Osteoblast (primary cell): ENCODE measurements at places on chromosomes 1 and 21. TPM values are rescaled to one million over a fixed set of nuclear protein-coding genes. Genes with fewer than 3 reads are reported as not detected.

DNA sequence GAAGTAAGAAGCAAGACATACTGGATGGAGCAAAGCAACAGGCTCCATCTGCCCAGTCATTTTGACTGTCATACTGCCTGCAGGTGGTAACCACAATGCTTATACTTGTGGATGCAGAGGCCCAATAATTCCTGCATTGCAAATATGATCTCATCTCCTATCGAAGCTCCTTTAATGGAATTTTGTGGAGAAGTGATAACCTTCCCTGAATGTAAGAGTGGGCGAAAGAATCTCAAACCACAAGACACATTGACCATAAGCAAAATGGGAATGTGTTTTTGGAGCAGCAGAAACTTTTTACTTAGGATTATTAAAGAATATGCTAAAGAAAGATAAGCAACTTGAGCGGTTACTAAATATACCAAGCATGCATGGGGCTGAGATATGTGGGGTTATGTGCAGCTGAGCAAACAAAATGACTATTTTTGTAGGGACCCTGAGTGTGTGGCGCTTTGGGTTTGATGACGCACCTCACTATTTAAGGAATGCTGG lies 77.4 kb upstream of the BACH1 start:
- no peak overlapping the region for H3K4me3 ChIP-seq
- H3K27ac ChIP-seq = peak overlapping the region; percentile 95
- peaks cover 3% of the 10 kb centered on the region for H3K36me3 ChIP-seq
- no peaks in the 10 kb centered on the region for H3K27me3 ChIP-seq
- peaks cover 46% of the 10 kb centered on the region for H3K4me1 ChIP-seq

- H3K4me1 ChIP-seq = peaks cover 29% of the 10 kb centered on the region
- peaks cover 18% of the 10 kb centered on the region for H3K36me3 ChIP-seq
- H3K27ac ChIP-seq = peak overlapping the region; percentile 76
Measured at GRCh38 chr1:10400013-10400412, 1.1 kb downstream of the PGD start.

The KMO gene
- total RNA-seq = under 0.01 and 0.36 TPM in 2 replicates

GRCh38 chr21:36858320-36858957 lies 108.0 kb downstream of the HLCS start:
- peaks cover 17% of the 10 kb centered on the region for H3K4me1 ChIP-seq
- DNase-seq = no peak
- no peak overlapping the region for H3K27ac ChIP-seq
- no peaks in the 10 kb centered on the region for H3K27me3 ChIP-seq
- H3K36me3 ChIP-seq = no peaks in the 10 kb centered on the region
- no peak overlapping the region for H3K4me3 ChIP-seq

- peaks cover 44% of the 10 kb centered on the region for H3K36me3 ChIP-seq
- H3K27me3 ChIP-seq = no peaks in the 10 kb centered on the region
- DNase-seq = no peak
- H3K4me3 ChIP-seq = no peak overlapping the region
- no peaks in the 10 kb centered on the region for H3K4me1 ChIP-seq
Measured at GRCh38 chr1:193077991-193078390, 18.6 kb downstream of the RO60 start.

The LRRC41 gene
- 103 and 104 TPM in 2 replicates for total RNA-seq

GRCh38 chr1:245211761-245212160 lies 57.0 kb downstream of the KIF26B start:
- no peaks in the 10 kb centered on the region for H3K36me3 ChIP-seq
- no peaks in the 10 kb centered on the region for H3K4me1 ChIP-seq
- no peak overlapping the region for H3K27ac ChIP-seq
- no peak for DNase-seq
- peaks cover 3% of the 10 kb centered on the region for H3K27me3 ChIP-seq

The ZNF695 gene
- total RNA-seq = 0.72 and 1.2 TPM in 2 replicates

DNA sequence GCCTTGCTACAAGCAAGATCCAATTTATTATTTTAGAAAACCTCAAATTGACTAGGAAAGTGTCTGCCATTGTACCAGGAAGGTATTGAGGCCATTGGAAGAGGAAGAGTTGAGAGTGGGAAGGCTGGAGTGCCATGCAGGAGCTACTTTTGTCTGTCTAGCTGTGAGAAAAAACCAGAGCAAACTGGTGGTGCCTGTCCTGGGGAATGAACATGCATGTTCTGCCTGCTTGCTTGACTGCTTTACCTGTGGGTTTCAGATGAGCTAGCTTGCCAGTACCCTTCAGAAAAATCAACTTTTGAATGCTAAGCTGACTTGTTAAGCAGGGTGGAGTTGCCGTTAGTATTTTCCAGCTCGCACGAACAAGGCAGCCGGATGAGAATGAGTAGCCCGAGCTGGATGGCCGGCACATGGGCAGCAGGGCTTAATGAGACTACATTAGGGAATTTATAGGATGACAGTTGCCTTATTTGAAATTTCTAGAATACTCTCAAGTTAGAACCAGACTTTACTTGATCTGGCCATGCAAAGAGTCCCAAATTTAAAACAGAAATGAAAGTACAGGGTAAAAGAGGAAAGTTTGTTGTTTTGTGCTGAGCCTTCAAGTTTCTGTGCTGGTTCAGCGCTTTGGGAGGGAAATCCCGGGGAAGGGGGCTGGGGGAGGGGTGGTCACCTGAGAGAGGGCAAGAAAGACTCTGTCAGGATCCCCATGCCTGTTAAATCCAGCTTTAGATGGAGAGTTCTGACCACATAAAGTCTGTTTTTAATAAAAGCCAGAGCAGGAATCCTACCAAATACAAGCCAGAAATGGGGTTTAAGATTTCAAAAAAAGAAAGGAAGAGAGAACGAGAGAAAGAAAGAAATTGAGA lies 29.6 kb upstream of the C1orf105 start:
- H3K4me3 ChIP-seq = peak overlapping the region; percentile 50
- H3K27ac ChIP-seq = peak overlapping the region; percentile 48
- H3K4me1 ChIP-seq = peaks cover 15% of the 10 kb centered on the region
- peak; percentile 68 for DNase-seq
- no peaks in the 10 kb centered on the region for H3K27me3 ChIP-seq
- no peaks in the 10 kb centered on the region for H3K36me3 ChIP-seq

The KCNE2 gene
- not detected in 2 replicates for total RNA-seq

GRCh38 chr21:36845790-36846189 lies 120.7 kb downstream of the HLCS start:
- H3K27ac ChIP-seq = no peak overlapping the region
- DNase-seq = no peak
- peaks cover 18% of the 10 kb centered on the region for H3K4me1 ChIP-seq
- no peak overlapping the region for H3K4me3 ChIP-seq

The NTRK1 gene
- total RNA-seq = 0.36 and 0.88 TPM in 2 replicates

DNA sequence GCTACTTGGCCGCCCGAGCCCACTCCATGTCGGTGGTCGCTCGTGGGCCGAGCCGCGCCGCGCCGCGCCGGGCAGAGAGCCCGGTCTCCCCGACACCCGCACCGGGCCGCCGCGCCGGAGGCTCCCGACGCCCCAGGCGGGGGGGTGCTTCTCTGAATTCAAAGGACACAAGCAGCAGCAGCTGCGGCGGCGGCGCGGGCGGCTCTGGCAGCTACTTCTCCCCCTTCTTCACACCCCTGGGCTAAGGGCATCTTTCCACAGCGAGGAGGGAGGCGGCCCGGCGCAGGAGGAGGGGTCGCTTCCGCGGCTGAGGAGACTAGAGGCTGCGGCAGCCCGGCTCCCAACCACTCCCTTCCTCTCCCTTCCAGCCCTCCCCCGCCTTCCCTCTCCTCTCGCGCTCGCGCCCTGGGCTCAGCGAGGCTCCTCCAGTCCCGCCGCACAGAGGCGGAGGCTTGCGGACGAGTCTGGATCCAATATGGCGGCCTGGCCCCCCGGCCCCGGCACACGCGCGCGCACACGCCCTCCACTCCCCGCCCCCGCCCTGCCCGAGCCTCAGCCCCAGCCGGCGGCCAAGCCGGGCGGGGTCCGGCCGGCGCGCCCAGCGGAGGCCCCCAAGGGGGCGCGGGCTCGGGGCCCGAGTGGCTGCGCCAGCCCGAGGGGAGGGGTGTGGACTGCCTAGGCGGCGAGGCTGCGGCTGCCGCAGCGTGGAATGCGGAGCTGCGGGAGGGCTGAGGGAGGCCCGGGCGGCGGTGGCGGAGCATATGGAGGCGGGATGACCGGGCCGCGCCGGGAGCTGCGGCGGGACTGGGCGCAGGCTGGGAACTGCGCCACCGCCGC lies at the start of gene CDC42BPA:
Gene CDC42BPA (minus strand): TSS at position 477 of the 837 bp plus-strand sequence. CDS start 1,310 bp downstream, outside the sequence.
- no peaks in the 10 kb centered on the region for H3K27me3 ChIP-seq
- no peaks in the 10 kb centered on the region for H3K36me3 ChIP-seq
- H3K4me1 ChIP-seq = peaks cover 5% of the 10 kb centered on the region

The DNASE2B gene
- not detected in 2 replicates for total RNA-seq

The RHD gene
- total RNA-seq = not detected in 2 replicates

DNA sequence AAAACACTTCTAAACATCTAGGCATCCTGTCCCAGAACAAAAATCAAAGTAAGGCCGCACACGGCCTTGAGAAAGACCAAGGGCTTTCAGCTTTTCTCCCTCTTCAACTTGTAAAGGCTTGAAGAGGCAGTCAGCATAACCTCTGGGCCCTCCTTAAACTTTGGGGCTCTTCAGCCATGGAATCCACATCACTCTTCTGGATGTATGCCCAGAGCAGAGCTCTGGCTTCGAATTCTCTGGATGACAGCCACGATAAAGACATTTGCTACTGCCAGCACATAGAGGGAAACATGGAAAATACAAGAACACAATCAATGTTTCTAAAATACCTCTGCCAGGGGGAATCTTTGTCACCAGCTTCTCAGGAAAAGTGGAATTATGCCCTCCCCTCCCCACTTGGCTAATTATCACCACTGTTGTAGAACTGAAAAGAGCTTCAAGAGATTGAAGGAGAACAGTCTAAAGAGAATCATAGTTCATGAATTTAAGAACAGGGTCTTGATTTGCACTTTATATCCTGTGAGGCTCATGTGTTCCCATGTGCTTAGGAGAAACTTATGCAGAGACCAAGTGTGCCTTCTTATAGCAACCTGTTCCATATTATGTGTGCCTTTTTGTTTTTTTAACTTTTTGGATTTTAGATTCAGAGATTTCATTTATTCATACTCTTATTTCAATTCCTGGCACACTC lies 39.0 kb upstream of the DPT start:
- no peak for DNase-seq
- H3K4me1 ChIP-seq = no peaks in the 10 kb centered on the region
- H3K4me3 ChIP-seq = no peak overlapping the region
- no peaks in the 10 kb centered on the region for H3K36me3 ChIP-seq

DNA sequence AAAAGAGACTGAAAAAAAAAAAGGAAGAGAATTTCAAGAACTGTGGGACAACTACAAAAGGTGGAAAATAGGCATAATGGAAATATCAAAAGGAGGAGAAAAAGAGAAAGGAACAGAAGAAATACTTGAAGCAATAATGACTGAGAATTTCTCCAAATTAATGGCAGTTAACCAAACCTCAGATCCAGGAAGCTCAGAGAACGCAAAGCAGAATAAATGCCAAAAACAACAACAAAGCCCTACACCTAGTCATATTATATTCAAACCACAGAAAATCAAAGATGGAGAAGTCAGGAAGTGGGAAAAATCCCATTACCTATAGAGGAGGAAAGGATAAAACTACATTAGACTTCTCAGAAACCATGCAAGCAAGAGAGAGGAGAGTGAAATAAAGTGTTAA lies 20.7 kb upstream of the AHCYL1 start:
- H3K27ac ChIP-seq = no peak overlapping the region
- no peak for DNase-seq
- no peak overlapping the region for H3K4me3 ChIP-seq
- no peaks in the 10 kb centered on the region for H3K36me3 ChIP-seq
- peaks cover 17% of the 10 kb centered on the region for H3K4me1 ChIP-seq

GRCh38 chr1:34113887-34114286 lies 51.1 kb downstream of the CSMD2 start:
- no peaks in the 10 kb centered on the region for H3K4me1 ChIP-seq
- DNase-seq = no peak
- H3K27me3 ChIP-seq = no peaks in the 10 kb centered on the region
- H3K27ac ChIP-seq = no peak overlapping the region
- no peaks in the 10 kb centered on the region for H3K36me3 ChIP-seq

- peaks cover 6% of the 10 kb centered on the region for H3K27me3 ChIP-seq
- no peak for DNase-seq
- no peaks in the 10 kb centered on the region for H3K4me1 ChIP-seq
- H3K36me3 ChIP-seq = no peaks in the 10 kb centered on the region
- no peak within 1 kb of the TSS for H3K4me3 ChIP-seq
Measured at GRCh38 chr1:26913754-26914619, at the start of gene NR0B2. Gene NR0B2, minus strand, starts transcription at chr1:26913975. Its CDS starts 35 bp downstream, at chr1:26913940.

DNA sequence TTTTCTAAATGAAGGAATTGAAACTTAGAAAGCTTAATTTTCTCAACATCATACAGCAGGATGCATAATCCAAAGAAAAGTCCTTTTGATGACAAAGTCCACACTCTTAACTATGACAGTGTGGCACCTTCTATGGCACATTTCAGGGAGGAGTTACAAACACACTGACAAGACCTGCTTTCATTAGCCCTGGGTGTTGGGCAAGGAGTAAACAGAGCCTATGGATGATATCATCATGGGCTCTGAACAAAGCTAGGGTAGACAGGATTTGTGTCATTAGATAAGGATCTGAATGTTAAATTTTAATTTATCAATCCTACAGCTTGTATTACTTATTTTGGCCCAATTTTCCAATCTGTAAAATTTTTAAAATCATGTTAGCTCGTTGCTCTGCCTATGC lies 62.6 kb upstream of the DENND1B start:
- no peaks in the 10 kb centered on the region for H3K27me3 ChIP-seq

The HSD11B1 gene
- total RNA-seq = 0.88 and 1.8 TPM in 2 replicates

The PIAS3 gene
- total RNA-seq = 15.2 and 17.4 TPM in 2 replicates

GRCh38 chr1:96722161-96722922 lies 758 bp downstream of the PTBP2 start:
- H3K4me1 ChIP-seq = peaks cover 15% of the 10 kb centered on the region
- H3K27me3 ChIP-seq = no peaks in the 10 kb centered on the region
- peak overlapping the region; percentile 99 for H3K4me3 ChIP-seq

The PGLYRP4 gene
- not detected in 2 replicates for total RNA-seq

The ADGRL2 gene
- 55.4 and 101 TPM in 2 replicates for total RNA-seq

GRCh38 chr1:234395297-234395696 lies 22.0 kb downstream of the COA6 start:
- peaks cover 19% of the 10 kb centered on the region for H3K36me3 ChIP-seq

GRCh38 chr1:51344602-51345299 lies 14.4 kb upstream of the TTC39A start:
- H3K36me3 ChIP-seq = no peaks in the 10 kb centered on the region
- no peaks in the 10 kb centered on the region for H3K4me1 ChIP-seq
- no peak overlapping the region for H3K27ac ChIP-seq
- no peak overlapping the region for H3K4me3 ChIP-seq

The ABCG1 gene
- total RNA-seq = under 0.01 and 0.72 TPM in 2 replicates

GRCh38 chr1:86646256-86646655 lies 58.1 kb upstream of the SH3GLB1 start:
- no peak overlapping the region for H3K27ac ChIP-seq
- no peak for DNase-seq
- H3K27me3 ChIP-seq = no peaks in the 10 kb centered on the region
- no peaks in the 10 kb centered on the region for H3K36me3 ChIP-seq
- H3K4me1 ChIP-seq = peaks cover 7% of the 10 kb centered on the region
- no peak overlapping the region for H3K4me3 ChIP-seq

DNA sequence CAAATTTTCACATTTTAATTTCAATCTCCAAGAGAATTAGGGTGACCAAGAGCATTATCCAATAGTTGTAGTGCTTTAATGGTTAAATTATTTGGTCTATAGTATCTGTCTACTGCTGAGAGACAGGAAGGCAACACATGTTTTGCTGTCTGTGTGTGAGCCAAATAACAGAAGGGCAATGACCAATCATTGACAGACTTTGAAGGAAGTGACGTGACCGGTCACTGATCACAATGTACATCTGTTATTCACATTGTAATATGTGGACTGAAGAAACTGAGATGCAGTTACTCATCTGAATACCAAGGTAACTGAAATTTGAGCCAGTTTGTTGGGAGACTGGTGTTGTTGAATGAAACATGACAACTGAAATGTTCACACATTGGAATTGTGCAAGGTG lies 196.7 kb downstream of the LRRC40 start:
- no peaks in the 10 kb centered on the region for H3K4me1 ChIP-seq
- H3K4me3 ChIP-seq = no peak overlapping the region
- DNase-seq = no peak
